ENCODE measurements at places on chromosomes 1 and 21. TPM values are rescaled to one million over a fixed set of nuclear protein-coding genes. Genes with fewer than 3 reads are reported as not detected.

DNA sequence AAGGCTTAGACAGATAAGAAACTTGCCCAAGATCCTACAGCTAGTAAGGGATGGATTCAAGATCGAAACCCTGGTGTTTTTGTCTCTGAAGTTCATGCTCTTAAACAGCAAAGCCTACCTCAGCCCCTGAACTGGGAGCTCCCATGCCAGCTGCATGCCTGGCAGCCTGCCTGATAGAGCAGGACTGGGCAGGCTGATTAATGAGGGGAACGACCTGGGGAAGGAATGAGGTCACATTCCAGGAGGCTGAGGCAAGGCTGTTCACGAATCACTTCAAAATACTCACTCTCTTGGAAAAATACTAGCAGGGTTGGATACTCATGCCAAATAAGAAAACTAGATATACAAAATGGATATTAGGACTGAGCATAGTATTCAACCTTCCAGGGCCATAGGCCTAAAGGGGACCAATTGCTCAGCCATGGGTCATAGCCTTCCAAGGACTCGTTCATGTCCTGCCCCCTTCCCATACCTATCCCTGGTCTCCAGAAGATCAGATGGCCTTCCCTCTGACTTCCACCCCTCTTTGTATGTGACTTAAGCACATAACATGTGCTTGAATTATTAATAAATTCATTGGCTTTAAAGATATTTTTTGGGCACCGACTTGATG is 15.6 kb upstream of the TACSTD2 start:
- DNase-seq = no peak

GRCh38 chr1:22297999-22298398 is 153.7 kb upstream of the ZBTB40 start:
- no peak for DNase-seq

- no peak for DNase-seq
Measured at GRCh38 chr1:89706700-89707012, 73.7 kb downstream of the LRRC8C start.

DNA sequence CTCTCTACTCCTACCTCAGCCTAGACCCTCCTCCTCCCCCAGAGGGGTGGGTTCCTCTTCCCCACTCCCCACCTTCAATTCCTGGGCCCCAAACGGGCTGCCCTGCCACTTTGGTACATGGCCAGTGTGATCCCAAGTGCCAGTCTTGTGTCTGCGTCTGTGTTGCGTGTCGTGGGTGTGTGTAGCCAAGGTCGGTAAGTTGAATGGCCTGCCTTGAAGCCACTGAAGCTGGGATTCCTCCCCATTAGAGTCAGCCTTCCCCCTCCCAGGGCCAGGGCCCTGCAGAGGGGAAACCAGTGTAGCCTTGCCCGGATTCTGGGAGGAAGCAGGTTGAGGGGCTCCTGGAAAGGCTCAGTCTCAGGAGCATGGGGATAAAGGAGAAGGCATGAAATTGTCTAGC is 21.6 kb upstream of the VPS13D start:
- DNase-seq = no peak

DNA sequence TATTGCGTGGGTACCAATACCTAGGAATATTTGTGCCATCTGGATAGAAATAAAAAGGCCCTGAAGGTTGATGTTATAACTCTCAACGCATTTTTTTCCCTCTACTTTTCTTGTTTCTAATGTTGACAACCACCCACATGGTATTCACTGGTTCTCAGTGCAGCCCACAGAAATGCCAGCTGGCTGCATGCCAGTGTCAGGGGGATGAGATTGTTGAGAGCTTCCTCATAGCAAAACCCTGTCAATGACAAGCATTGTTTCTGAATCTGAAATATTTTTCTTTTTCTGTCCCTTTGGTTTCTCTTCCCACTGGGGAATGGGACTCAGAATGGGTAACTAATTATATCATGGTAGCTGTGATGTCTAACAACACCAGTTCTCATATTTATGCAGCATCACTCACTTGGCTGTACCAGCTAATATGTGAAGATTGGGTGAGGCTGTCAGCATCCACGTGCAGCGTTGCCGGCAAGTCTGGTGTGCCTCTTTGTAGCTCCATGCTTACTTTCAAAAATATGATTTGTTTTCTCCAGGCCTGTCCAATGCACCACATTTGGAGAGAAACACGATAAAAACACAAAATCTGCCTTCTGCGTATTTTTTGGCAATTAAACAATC is 284.6 kb downstream of the PTBP2 start:
- no peak for DNase-seq

GRCh38 chr21:33063907-33064622 is 5.9 kb upstream of the OLIG1 start:
- no peak for DNase-seq

DNA sequence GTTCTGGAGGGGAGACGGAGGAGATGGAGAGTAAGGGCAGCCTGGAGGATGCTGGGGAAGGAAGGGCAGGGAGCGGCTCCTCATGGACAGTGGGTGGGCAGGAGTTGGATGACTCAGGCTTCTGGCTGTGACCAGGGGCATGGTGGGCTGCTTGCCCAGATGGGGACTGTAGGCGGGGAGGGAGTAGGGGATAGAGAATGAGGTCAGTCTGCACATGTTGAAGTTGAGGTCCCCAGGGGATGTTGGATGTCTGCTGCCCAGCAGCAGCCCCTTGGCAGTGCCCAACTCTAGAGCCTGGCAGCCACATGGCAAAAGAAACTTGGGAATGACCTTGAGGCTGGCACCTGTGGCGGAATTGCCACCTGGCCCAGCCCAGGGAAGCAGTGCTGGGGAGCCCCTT is 6.4 kb downstream of the SELENON start:
- DNase-seq = no peak

GRCh38 chr1:20184997-20185833 is 681 bp upstream of the UBXN10 start:
- DNase-seq = peak; percentile 71

Gene NPPA
- total RNA-seq = not detected

DNA sequence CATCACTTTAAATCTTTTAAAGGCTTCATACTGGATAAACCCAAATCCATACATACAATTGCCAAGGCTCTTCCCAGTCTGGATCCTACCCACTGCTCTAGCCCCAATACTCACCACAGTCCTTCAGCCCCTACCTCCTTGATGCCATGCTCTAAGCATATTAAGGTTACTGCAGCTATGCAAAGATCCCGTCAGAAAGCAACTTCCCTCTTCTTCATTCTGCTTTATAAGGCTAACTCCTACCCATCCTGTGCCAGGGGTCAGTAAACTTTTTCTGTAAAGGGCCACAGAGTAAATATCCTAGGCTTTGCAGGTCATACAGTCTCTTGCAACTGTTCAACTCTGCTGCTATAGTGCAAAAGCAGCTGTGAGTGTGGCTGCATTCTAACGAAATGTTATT is 34.3 kb upstream of the MTF1 start:
- no peak for DNase-seq

Gene SPATA17
- not detected for total RNA-seq

DNA sequence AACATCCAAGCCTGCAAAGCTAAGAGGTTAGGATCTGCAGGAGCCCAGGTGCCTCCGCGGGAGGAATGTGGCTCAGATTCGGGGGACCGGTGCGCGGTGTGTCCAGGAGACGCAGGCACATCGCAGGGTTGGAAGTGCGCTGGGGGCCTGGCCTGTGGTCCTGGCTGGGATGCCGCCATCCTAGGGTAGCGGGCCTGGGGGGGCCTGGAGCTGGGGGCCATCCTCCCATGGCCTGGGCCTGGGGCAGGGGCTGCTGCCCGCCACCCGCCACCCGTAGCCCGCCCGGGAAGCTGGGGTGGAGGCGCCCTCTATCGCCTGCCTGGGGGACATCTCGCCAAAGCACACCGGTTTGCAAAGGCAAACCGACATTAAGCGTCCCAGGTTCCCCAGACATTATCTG is 170.6 kb upstream of the ARHGEF16 start:
- no peak for DNase-seq

Gene LCE2B
- not detected for total RNA-seq

Gene C8A
- not detected for total RNA-seq

GRCh38 chr1:53120659-53121058 is 21.8 kb downstream of the SLC1A7 start:
- DNase-seq = no peak

- DNase-seq = no peak
Measured at GRCh38 chr1:84687714-84688462, 2.4 kb downstream of the SSX2IP start.

DNA sequence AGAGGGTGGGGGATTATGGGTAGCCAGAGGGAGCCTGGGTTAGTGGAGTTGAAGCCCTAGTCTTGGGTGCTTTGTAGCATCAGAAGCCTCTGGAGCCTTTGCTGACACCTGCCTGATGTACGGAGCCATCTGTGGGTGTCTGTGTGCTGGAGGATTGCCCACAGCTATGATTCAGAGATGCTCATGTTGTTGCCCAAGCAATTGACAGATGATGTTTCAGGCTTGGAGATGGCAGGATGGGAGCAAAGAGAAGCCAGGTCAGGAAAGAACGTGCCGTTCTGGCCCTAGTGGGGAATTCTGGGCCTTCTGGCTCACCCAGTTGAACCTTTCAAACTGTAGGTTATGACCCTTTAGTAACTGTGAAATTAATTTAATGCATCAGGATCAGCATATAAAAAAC is 27.6 kb downstream of the COQ8A start:
- DNase-seq = no peak

Gene LCE3E
- not detected for total RNA-seq

Gene PRKAB2
- 19.8 TPM for total RNA-seq

DNA sequence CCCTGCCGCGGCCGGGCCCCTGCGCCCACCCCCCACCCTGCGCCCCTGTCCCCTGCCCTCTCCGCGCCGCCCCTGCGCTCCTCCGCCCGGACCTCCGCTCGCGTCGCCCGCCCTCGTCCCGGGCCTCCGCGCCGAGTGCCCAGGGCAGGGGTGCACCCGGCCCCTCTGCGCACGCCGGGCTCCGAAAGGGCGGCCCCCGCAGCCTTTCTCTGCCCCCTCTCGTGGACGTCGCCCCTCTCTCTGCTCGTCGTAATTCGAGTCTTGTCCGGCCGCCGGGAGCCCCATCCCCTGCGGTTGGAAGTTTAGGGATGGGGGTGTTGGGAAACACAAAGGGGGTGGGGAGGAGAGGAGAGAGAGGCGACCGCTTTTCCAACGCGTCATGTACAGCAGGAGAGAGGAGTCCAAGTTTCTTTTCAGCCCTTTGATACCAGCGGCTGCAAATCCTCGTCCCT is 407 bp downstream of the GALNT2 start:
- DNase-seq = no peak

DNA sequence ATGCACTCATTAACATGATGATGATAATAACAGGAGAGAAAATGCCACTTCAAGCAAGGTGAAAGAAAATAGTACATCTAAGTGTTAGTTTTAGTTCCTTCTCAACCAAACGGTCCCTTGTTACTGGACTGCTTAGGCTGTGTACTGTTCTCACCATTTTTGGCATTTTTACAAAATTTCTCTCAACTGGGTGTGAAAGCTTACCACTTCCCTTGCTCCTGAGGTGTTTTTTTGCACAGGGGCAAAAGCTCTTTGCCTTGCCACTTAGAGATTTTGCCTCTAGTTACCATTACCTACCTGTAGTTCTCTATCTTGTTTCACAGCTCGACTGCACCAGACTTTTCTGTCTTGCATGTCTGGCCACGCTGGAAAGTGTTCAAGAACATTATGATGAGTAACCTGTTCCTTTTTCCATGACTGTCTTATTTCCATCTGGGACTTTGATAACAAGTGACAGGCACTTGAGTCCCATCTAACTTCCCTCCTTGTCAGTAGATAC is 10.7 kb downstream of the NEK7 start:
- DNase-seq = peak; percentile 54

Gene TAS1R3
- total RNA-seq = 1.5 TPM

DNA sequence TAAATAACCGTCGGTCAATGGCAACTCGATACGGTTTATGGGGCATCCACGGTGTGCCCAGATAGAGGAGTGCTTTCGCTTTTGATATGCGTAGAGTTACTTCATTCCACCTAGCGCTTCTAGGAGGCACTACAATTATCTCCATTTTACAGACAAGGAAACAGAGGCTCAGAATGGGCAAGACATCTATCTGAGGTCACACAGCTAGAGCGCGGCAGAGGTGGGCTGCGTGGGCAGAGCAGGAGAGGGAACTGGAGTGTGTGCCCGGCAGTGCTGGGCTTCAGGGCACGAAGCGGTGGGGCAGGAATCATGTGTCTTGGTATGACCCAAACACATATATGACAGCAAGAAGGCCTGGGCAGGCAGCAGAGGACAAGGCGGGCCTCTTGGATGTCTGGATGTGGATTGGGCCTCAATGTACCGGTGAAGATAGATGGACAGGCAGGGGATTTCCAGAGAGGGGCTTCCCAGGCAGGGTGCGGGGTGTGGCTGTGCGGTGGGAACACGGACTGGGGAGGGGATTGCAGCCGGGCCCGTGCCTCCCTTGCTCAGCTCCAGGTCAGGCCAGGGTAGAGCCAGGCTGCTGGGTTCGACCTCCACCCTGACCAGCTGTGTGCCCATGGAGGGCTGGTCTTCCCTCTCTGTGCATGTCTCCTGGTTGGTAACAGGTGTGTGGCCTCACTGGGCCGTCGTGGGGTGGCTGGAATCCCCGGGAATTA is 21.2 kb downstream of the TP73 start:
- peak; percentile 34 for DNase-seq

DNA sequence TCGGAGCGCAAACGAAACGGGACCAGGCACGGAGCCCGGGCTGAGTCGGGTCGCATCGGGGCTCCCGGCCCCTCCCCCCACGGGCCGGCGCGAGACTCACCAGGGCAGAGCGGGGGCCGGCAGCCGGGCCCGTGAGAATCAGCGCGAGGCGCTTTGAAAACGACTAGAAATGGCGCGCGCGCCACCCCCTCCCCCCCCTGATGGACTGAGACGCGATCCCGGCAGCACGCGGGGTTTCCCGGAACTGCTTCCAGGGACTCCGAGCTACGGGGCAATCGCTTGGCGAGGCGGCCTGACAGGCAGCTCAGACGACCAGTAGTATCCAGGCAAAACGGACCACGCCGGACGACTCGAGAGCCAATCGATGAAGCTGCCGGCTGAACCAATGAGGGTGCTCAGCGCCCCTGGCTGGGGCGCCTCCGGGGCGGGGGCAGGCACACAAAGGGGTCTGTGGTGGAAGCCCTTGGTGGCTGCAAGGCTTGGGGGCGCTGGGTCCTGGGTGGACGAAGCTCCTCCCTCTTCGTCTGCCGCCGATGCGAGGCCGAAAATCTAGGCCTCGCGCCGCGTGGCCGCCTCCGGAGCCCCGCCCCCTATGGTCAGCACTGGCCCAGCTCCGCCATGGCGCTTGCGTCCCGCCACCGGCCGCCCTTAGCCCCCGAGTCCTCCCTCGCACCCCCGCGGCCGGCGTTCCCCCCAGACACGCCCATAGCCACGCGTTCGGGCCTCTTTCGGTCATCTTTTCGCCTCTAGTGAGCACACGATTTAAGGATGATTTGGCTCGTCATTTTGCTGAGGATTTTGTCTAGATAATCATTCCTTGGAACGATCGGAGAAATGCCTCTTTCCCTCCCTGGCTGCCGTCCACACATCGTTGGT is at the start of gene HNRNPR:
HNRNPR (minus strand) TSS at position 174 of the 876 bp plus-strand sequence. CDS start 3,276 bp downstream, outside the sequence.
- peak; percentile 98 for DNase-seq

GRCh38 chr1:207101720-207102119 is 2.3 kb upstream of the C4BPA start:
- no peak for DNase-seq

Gene CSMD2
- total RNA-seq = not detected

- DNase-seq = peak; percentile 60
Measured at GRCh38 chr1:209576392-209577197, 6.9 kb upstream of the CAMK1G start.

Gene CFAP45
- 0.67 TPM for total RNA-seq

Gene CRB1
- total RNA-seq = 0.55 TPM

GRCh38 chr1:201334325-201335173 is 42.9 kb downstream of the TNNT2 start:
- DNase-seq = no peak

- DNase-seq = peak; percentile 80
Measured at GRCh38 chr1:205255941-205256780, 28.4 kb downstream of the TMCC2 start.

- no peak for DNase-seq
Measured at GRCh38 chr1:114976891-114977290, 52.7 kb upstream of the TSHB start.
